Activated CD4-positive, alpha-beta T cell treated with anti-CD3 and anti-CD28 coated beads, Interleukin-2, amount 50 U/mL, for 16 hours (primary cell): ENCODE measurements at places on chromosomes 16 and 17.
A peak's percentile ranks its signal among the peaks of the same experiment; 100 is the strongest.

- peak; percentile 78 for DNase-seq
Observed at GRCh38 chr17:77374170-77374936, 233.6 kb downstream of the SEC14L1 start.

GRCh38 chr17:32998111-32998886, 6.7 kb downstream of the SPACA3 start:
- peak; percentile 71 for DNase-seq

DNA sequence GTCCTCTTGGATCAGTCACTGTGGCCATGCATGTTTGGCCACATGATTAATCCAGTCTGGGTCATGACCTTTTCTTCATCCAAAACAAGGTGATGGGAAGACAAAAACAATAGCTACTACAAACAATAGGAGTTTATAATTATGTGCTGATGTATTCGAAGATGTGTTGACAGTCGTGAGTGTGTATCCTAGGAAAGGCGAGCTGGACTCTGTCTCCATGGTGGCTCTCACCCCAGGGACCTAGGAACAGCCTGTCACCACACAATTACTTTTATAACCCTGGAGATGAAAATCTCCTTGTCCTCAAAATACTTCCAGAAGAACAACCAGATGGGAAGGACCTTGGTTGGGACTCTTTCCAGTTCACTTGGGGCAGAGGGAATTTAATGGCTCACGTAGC, 9.8 kb upstream of the PLK1 start:
- DNase-seq = no peak

DNA sequence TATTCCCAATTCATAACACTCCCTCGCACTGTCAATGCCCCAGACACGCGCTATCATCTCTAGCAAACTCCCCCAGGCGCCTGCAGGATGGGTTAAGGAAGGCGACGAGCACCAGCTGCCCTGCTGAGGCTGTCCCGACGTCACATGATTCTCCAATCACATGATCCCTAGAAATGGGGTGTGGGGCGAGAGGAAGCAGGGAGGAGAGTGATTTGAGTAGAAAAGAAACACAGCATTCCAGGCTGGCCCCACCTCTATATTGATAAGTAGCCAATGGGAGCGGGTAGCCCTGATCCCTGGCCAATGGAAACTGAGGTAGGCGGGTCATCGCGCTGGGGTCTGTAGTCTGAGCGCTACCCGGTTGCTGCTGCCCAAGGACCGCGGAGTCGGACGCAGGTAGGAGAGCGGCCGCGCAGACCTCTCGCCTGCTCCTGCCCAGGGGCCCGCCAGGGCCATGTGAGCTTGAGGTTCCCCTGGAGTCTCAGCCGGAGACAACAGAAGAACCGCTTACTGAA, at the start of gene GRN:
TSS of gene GRN (plus strand) at position 364 of the 515 bp plus-strand sequence. CDS start 3,863 bp downstream, outside the sequence.
- peak; percentile 93 for DNase-seq

DNA sequence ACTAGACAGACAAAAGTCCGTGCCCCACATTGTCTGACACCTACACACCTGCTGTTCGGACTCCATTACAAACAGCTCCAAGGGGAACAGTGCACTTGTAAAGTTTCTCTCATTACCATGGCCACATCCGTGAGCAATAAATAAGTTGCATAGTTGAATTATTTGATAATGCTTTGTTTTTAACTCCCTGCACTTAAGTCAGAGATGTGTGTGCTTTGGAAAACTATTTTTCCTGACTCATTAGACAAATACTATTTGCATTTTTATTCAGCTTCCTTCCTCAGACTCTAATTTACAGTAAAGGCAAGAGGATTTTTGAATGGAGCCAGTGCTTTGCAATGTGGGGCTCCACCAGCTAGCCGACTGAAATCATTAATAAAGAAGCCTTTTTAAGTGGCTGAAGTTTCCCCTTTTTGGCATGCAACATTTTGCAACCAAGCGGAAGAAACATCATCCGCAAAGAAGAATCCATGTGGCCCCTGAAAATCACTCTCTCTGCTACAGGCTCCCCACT, 6.5 kb upstream of the CCL2 start:
- no peak for DNase-seq

DNA sequence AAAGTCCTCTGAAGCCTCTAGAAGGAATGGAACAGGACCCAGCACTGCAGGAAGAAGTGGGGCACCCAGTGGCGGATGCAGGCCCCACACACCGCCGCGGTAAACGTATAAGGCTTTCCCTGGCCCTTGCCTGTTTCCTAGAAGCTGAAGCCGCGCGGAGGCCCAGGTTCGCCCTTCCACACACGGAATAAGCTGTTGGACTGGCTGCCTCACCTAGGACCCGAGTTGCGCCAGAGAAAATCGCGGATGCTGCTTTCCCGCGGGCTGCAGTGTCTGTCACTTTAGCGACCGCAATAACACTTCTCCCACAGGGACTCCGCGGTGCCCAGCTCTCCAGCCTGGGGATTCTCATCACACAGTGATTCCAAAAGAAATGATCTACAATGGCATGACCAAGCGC, 1736.9 kb downstream of the TP53TG3F start:
- DNase-seq = no peak

GRCh38 chr17:1697681-1698080, 12.5 kb downstream of the TLCD2 start:
- no peak for DNase-seq

- DNase-seq = no peak
Observed at GRCh38 chr16:81040842-81041241, 5.2 kb downstream of the ATMIN start.

- DNase-seq = no peak
Observed at GRCh38 chr17:35609831-35610230, 22.7 kb downstream of the AP2B1 start.

DNA sequence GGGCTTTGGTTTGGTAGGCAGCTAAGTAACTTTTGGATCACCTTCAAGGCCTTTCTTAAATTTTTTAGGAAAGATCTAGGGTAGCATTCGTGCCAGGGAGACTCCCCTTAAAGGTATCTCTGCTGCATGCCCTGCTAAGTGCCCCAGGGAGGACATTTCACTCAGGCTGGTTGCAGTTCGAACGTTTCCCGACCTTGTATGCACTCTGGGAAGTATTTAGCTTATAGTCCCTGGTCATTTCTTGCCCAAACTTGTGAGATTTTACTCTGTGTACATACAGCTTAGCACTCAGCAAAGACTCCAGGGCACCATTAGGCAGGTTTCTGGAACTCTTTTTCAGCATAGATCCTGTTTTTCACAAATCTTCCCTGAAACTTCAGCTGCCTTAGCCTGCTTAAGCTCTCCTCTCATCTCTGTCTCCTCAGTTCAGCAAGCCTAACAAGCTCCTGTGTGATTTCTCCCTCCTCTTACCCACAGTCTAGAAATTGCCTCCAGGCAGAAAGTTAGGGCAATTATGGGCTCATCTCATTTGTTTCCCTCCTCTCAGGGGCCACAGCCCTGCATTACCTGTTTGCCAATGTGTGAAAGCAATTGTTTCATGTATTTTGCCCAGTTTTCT, 84.6 kb downstream of the MRTFB start:
- DNase-seq = no peak

- DNase-seq = no peak
Observed at GRCh38 chr16:53029971-53030370, 22.7 kb downstream of the CHD9NB start.
